ENCODE measurements at places on chromosomes 5 and 9.

DNA sequence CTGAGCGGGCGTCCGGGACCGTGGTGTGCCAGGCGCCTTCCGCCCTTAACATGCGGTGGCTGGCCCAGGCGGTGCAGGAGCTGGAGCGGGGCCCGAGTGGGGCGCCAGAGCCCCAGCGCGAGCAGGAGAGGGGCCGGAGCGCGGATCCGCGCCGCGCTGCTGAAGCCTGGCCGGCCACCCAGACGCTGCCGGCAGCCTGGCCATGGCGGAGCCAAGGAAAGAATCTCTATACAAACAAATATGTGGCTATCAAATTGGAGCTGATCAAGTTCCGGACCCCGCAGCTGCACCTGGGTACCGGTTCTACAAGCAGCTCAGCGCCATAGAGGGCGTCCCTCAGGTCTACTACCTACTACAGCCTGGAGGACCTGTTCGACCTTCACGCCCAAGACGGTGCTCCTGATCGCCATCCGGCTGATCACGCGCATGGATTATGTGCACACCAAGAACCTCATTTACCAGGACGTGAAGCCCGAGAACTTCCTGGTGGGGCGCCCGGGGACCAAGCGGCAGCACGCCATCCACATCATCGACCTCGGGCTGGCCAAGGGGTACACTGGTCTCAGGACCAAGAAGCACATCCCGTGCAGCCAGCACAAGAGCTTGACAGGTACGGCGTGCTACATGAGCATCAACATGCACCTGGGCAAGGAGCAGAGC, 55.8 kb downstream of the JAK2 start:
- no peak for DNase-seq

GRCh38 chr9:117189121-117189520, 225.7 kb downstream of the ASTN2 start:
- DNase-seq: no peak

- DNase-seq: no peak
Measured at GRCh38 chr9:68998812-68999211, 15.1 kb downstream of the PRKACG start.

GRCh38 chr5:156375895-156376495, 49.0 kb downstream of the SGCD start:
- no peak for DNase-seq

DNA sequence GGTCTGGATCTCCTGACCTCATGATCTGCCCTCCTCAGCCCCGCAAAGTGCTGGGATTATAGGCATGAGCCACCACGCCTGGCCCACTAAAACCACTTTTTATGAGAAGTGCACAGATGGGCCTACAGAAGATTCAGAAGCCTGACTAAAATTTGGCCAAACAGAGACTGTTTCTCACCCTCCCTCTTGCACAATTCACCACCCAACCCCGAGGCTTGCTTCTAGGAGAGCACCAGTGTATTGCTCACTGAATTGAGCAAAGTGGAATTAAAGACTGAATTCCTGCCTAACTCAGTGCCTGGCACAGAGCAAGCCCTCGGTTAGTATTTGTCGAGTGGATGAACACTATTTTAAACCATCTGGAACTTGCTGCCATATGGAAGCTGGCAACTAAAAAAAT, 3.4 kb upstream of the DCTN4 start:
- DNase-seq: no peak
